Choroid plexus epithelial cell (primary cell): ENCODE measurements at places on chromosomes 12 and 14.
A peak's percentile ranks its signal among the peaks of the same experiment; 100 is the strongest.

DNA sequence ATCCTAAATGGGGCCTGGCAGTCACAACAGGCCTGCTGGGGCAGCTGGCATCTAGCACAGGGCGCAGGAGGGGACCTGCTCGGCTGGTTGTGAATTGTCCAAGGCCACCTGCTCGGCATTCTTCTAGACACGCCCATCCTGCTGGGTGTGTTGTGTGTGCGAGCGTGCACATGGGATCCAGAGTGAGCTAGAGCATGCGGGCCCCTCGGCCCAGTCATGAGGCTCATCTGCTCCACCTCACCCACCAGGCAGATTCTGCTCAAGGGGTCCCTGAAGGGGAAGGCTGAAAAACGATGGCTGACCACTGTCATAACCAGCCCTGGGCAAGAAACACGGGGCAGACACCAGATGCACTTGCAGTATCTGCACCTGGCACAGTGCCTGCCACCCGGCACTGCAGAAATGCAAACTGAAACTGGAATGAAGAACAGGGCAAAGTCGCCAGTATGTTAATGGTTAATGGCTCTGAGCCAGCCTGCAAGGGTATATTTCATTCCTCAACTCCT, 31.8 kb downstream of the MAX start:
- no peak for DNase-seq

- no peak for DNase-seq
These were observed 183.1 kb downstream of the PHLDA1 start for GRCh38 chr12:75848431-75848925.

- DNase-seq: no peak
These were observed 16.3 kb downstream of the TMEM119 start for GRCh38 chr12:108581311-108582227.

DNA sequence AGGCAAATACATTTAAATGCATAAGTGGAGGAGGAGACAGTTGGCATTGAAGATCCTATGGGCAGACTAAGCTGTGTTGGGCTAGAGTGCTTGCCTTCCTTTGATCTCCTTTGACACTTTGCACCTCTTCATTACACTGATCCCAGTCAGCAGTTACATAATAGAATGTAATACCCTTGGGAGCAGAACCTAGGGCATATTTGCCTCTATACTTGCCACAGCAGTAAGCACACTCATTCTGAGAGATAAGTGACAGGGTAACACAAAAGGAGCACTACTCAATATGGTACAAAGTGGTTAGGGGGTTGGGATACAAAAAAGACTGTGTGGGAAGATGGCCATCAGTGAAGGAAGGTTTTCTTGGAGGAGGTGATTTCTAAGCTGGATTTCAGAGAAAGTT, 9.0 kb downstream of the MARS1 start:
- DNase-seq: no peak

- no peak for DNase-seq
These were observed 242.4 kb downstream of the TMEM117 start for GRCh38 chr12:44078273-44078672.

DNA sequence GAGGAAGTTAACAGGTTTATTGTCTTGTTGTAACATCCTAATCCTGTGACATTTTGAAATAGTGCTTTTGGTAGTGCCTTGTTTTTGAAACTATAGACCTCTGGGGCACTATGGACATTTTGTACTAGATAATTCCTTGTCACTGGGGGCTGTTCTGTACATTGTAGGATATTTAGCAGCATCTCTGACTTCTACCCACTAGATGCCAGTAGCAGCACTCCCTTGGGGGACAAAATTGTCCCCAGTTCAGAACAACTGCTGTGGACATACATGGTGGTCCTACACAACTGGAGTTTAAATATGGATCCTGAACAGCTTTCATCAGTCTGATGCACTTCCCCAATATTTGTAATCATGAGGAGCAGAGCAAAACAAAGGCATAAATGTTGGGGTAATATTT, 264.7 kb downstream of the RAD51B start:
- peak; percentile 68 for DNase-seq

DNA sequence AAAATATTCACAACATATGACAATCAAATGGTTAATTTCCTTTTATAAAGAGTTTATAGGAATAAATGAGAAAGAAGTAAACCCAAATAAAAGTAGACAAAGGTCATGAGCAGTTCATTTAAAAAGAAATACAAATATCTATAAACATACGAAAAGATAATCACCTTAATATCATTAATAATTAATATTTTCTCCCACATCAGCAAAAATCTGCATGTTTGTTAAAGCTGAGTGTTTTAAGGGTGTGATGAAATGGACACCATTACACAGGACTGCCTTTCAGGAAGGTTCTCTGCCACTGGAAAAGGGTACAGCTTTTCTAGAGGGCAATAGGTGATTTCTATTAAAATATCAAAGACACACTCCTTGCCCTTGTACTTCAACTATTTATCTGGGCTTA, 14.7 kb upstream of the DHRS4 start:
- no peak for DNase-seq

- DNase-seq: no peak
These were observed 5.6 kb downstream of the MIS18BP1 start for GRCh38 chr14:45247427-45247826.

- no peak for DNase-seq
These were observed 169.1 kb downstream of the RBM19 start for GRCh38 chr12:113796852-113797534.

- DNase-seq: peak; percentile 93
These were observed 8.3 kb downstream of the PXN start for GRCh38 chr12:120257041-120257821.

- no peak for DNase-seq
These were observed 32.4 kb upstream of the PLEK2 start for GRCh38 chr14:67444395-67444794.

GRCh38 chr12:13390918-13391317, 194.4 kb downstream of the EMP1 start:
- DNase-seq: no peak

GRCh38 chr14:79649856-79650255, 561.4 kb downstream of the DIO2 start:
- no peak for DNase-seq

DNA sequence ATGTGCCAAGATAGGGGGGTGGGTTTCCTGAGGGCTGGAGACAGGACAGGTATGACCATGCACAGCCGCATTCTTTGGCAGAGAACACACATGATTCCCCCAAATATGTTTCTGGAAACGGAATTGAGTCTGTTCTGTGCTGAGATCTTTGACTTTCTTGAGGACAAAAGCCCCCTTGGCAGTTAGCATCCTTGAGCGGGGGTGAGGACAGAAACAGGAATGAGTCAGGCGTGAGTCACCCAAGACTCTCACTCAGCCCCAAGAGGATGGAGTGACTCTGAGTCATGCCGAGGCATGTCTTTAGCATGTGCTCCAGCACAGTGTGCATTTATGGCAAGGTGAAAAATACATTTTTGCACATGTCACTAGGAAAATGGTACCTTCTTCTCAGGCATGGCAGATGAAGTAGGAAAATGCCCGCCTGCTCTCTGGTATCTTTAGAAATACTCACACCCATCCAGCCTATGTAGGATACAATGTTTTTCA, 52.1 kb downstream of the DAD1 start:
- peak; percentile 96 for DNase-seq

- no peak for DNase-seq
These were observed 1.3 kb downstream of the CAMKK2 start for GRCh38 chr12:121295116-121295745.

DNA sequence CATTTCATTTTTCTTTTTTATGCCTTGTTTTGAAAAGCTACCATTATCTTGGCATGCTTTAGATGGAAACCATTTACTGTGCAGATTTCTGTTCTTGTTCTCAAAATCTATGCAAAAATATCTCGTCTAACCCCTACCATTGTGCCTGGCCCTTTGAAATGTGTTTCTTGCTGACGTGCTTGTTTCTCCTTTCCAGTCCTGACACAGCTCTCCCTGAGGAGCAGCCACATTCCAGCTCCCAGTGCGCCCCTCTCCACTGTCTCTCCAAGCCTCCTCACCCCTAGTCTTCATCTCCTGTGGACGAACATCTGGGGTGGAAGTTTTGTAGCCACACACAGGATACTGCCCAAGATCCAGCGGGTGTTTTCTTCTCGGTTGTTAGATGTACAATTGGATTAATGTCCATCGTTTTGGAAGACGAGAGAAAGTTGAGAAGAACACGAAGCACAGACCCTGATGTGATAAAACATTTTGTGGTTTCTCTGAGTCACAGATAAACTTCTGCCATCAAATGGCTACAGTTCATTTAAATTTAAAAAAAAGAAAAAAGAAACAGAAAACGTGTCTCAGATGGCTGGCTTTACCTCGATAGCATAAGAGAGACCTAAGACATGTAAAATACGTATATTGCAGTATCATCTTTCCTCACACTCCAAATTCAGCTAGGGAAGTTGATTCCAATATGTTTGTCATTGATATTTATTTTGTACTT, 21.9 kb upstream of the FGD4 start:
- DNase-seq: peak; percentile 19

DNA sequence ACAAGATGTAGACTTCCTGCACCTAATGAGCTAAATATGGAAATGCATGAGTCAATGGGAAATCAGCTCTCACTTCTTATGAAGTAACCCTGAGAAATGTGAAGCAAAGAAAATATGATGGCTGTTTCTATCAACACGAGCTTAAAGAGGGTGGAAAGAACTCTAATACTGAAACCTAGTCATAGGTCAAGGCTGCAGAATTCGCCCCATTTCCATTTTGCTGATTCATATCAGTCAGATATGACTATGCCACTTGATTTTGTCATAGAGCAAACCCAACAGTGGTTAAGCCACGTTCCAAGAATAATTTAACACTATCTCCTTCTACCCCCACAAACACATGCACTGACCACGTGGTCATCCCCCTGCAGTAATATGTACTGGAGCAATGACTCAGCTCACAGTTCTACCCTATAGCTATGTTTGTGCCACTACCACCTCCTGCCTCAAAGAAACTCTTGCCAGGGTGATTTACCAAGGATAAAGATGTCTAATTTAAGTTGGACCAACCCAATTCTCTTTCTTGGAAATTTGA, 157.5 kb downstream of the TMTC3 start:
- peak; percentile 98 for DNase-seq

- no peak for DNase-seq
These were observed 35.9 kb upstream of the PWP1 start for GRCh38 chr12:107649661-107650061.

DNA sequence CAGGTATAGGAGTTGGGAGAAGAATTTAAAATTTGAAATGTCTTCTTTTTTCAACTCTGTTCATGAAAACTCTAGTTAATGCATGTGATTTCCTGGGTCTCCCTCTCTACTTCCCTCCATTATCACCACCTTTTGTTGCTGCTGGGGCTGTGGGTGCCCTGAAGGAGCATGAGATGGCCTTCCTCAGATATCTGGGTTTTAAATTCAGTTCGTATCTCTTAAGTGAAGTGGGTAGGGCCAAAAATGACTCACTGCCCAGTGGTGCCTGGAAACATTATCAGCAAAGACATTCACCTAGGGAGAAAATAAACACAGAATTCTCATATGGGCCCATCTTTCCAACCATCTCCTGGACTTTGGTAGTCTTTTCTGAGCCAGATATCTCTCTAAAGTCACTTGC, 234.9 kb upstream of the PLEKHG7 start:
- DNase-seq: peak; percentile 28

DNA sequence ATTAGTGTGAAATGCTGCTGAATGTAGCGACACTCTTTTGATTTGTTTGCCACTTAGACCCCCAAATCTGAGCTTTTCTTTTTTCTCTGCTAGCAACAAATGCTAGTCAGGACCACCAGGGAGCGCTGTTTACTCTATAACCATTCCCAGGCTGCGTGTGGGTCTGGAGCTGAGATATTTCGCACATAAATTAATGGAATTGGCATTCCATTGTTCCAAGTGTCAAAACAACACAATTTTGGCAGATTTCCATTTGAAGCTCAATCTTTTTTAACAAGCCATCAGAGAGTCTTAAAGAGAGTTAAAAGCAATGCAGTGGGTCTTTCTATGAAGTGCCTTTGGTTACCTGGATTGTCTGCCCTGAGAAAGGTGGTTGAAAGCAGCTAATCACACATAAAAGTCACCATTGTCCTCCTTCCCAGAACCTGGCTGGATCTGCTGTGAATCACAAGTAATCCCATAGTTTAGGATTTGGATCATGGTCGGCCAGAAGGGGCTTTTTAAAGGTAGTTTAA, 7.4 kb upstream of the TMEM132C start:
- peak; percentile 27 for DNase-seq

- DNase-seq: no peak
These were observed 43.9 kb downstream of the GIT2 start for GRCh38 chr12:109952160-109952858.

DNA sequence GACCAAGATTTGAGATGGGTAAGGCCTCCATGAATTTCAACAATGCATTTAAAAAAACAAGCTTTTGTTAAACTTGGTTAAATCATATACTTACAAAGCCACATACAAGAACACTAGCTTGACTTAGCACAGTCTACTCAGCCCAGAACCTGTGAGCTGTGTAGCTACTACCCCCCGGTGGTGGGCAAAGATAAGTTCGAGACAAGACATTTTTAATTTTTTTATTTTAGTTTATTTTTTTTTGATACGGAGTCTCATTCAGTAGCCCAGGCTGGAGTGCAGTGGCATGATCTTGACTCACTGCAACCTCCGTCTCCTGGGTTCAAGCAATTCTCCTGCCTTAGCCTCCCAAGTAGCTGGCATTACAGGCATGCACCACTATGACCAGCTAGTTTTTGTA, 3.7 kb upstream of the NECAP1 start:
- peak; percentile 94 for DNase-seq

DNA sequence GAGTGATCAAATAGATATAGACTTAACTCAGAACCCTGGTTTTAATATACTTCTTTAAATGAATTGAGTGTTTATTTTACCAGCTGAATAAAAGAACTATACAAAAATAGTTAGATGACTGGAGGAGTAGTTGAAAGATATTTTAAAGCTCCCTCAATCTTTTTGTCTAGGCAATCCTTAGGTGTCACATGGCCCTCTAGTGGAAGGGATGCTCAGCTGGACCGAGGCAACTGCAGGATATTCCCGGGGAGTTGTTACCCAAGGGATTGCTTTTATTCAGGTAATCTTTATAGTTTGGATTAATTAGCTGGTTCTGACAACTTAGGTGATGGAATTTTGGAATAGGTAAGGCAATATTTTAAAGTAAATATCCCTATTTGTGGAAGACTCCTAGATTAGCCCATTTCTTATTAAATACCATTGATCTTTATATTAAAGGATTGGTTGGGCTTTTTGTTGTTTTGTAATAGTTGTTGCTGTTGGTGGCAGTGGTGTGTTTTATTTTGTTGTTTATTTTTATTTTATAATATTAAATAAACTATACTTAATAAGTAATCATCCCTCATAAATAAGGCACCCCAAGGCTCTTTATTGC, 57.1 kb downstream of the ZDHHC17 start:
- peak; percentile 67 for DNase-seq

DNA sequence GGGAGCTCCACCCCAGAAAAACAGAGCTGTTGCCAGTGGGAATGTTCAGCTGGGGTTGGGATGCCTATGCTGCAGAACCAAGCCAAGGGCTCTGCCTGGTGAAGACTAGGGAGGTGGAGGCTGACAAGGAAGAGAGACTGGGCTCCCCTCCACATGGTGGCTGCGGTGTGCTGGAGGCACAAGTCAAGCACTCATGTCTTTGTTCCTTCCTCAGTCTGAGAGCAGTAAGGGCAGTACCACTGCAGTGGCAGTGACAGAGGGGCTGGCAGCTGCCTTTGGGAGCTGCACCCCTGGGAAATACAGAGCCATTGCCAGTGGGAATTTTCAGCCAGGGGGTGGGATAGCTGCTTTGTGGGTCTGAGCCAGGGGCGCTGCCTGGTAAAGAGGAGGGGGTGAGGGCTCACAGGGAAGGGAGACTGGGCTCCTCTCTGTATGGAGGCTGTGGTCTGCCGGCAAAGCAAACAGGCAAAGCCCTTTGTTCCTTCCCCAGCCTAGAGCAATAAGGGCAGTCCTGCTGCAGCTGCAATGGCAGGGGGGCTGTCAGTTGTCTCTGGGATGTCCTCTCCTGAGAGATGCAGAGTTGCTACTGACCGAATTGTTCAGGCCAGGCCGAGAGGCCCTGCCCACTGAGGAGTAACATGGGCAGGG, 255.9 kb downstream of the RAD51B start:
- DNase-seq: no peak
